Stimulated activated CD8-positive, alpha-beta memory T cell treated with anti-CD3 and anti-CD28 coated beads, Interleukin-7, amount 100 ng/mL, for 1 hour (primary cell): ENCODE measurements at places on chromosomes 2 and 18.

DNA sequence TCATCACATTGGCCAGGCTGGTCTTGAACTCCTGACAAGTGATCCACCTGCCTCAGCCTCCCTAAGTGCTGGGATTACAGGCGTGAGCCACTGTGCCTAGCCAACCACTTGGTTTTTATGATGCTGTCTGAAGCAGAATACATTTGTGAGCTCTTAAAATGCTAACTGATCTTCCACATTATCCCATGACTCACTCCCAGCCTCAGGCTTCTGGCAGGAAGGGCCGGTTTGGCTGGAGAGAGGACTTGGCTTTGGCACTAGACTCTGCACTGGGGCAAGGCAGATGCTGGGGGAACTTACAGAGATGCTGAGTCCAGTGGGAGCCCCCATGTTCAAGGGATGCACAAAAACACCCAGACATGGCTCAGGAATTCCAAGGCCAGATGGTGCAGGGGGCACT, 40.5 kb upstream of the SH3BP4 start:
- no peak for DNase-seq

GRCh38 chr2:7726989-7727388, 809.8 kb downstream of the RNF144A start:
- no peak for DNase-seq

GRCh38 chr18:22604986-22605421, 187.3 kb upstream of the CTAGE1 start:
- DNase-seq, result no peak

GRCh38 chr18:10852385-10853303, 296.7 kb downstream of the PIEZO2 start:
- DNase-seq, result no peak
